ENCODE measurements at places on chromosomes 3 and 15. TPM values are rescaled to one million over a fixed set of nuclear protein-coding genes. Genes with fewer than 3 reads are reported as not detected.

DNA sequence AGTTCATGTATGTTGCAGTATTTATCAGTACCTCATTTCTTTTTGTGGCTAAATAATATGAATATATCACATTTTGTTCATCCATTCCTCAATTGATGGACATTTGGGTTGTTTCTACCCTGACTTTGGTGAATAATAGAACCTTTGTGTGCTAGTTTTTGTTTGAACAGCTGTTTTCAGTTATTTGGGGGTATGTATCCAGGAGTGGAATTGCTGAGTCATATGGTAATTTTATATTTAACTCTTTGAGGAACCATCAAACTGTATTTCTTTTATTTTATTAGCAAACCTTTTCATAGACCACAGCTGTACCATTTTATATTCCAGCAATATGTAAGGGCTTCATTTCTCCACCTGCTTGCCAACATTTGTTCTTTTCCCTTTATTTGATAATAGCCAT, 38.4 kb upstream of the RBM5 start:
- DNase-seq, result peak; percentile 83

DNA sequence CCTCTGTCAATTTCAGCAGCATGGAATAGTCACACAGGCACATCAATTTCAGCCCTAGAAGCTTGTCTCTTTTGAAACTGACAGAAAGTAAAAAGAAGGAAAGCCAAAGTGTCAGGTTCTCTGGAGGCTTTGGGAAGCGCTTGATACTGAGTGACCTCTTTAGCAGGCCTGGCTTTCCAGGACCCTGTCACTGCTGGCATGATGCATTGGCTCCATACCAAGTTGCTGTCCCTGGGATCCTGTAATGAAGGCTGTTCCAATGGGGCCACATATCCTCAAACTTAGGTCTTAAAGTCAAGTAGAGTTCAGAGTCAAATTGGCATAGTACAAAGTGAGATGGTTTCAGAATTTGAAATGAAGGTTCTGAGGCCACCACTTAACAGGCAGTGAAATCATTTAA, 640.9 kb downstream of the SQOR start:
- DNase-seq, result no peak

DNA sequence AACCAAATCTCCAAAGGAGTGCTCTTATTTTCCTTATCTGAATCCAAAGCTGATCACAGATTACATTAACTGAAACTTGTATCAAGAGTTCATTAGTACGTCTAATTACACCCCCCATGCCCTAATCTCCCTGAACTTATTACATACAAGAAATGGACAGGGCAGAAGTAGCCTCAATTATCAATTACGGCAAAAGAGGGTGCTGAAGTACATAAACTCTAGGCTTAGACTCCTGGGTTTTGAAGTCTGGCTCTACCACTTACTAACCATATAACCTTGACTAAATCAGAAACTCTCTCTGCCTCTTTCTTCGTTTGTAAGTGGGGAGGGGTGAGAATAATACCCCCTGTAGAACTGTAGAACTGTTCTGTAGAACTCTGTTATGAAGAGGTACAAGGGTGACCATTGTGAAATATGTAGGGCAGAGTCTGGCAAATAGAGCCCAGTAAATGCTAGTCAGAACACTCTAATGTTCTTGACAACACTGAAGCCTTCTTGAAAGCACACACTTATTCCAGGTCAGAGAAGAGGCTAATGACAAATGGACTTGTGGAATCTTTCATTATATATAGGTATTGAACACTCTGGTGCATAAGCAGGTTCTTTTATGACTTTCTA, 19.6 kb upstream of the OR5K4 start:
- DNase-seq, result peak; percentile 7

GRCh38 chr15:47812470-47812999, 95.2 kb downstream of the SEMA6D start:
- DNase-seq, result peak; percentile 2

DNA sequence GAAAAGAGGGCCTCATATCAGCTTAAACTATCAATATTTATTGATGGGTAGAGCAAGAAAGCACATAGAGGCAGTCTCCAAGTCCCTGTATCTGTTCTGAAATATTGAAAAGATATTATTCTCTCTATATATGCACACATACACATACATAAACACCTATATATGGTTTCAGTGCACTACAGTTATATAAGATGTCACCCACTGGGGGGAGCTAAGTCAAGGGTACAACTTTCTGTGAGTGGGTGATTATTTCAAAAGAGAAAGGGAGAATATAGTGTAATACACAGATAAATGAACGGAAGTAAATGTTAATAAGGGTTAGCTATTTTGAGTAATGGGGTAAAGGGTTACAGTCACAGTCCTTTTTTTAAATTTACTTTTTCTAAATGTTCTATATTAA, 8.8 kb downstream of the SNTN start:
- DNase-seq, result no peak

The INSYN1 gene
- polyA plus RNA-seq, result 0.49 TPM

DNA sequence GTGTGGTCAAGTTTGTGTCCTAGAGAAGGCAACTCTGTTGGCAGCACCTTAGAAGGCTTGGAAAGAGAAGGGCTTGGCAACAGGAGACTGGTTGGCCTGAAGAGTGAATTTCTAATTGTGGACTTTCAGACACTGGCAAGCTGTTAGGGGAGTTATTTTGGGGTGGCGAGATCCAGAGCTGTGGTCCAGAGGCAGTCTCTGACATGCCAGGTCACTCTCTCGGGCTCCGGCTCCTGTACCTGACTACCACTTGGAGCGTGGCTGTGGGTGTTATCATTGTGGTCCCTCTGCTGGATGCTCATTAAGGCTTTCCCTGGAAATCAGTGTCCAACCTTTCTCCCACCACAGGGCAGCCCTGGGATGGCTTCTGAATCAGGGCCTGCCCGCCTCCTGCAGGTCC, 209.0 kb downstream of the SLCO3A1 start:
- no peak for DNase-seq
